ENCODE measurements at places on chromosomes 4 and X.

DNA sequence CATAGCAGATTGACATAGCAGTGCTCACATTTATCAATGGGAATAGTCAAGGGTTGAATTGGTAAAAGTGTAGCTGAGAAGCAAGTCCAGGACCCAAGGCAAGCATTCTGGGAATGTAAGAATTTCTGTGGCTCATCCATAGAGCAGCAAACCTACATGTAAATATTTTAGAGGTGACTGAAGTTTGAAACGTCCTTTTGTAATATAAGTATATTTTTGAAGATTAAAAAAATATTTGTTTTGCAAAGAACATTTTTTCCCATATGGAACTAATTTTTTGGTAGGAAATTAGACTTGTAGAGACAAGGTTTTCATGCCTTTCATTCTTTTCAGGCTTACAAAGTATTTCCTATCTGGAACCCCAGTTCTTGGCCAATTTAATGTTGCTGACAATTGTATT is 104.0 kb downstream of the TEX13A start:
- DNase-seq = no peak

- no peak for DNase-seq
Measured at GRCh38 chr4:188683571-188683970, 544.3 kb downstream of the TRIML1 start.

GRCh38 chr4:3203971-3204431 is 45.0 kb upstream of the MSANTD1 start:
- no peak for DNase-seq

DNA sequence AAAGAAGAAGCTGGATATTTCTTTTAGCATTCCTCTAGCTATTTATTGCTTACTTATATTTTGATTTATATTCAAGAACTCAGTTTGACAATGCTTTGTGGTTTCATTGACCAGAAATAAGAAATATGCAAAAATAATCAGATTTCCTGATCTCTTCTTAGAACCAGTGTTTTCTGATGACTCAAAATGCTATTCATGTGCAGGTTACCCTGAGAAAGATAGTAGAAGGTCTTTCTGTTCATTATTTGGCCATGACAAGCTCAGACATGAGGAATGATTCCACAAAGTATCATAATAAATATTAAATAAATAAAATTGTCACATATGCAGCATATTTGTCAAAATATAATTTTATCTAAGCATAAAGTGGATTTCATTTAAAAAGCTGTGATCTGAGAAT is 24.1 kb downstream of the ADH7 start:
- no peak for DNase-seq

GRCh38 chr4:21769404-21770147 is 179.0 kb downstream of the KCNIP4 start:
- no peak for DNase-seq

DNA sequence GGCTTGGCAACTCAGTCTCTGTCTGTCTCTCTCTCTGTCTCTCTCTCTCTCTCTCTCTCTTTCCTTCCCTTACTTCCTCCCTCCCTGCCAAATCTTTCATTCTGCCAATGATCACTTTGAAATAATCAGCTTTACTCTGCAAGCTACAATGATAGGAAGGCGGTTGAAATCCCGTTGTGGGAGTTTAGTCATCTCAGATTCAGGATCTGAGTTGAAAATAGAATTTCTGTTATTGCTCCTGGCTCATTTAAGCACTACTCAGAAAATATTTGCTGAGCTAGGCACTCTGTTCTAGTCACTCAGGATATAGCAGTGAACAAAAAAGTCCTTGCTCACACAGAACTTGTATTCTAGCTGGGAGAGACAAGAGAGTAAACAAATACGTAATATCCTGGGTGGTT is 56.3 kb upstream of the DCTD start:
- no peak for DNase-seq

GRCh38 chrX:39815631-39816030 is 282.1 kb downstream of the BCOR start:
- DNase-seq = no peak

DNA sequence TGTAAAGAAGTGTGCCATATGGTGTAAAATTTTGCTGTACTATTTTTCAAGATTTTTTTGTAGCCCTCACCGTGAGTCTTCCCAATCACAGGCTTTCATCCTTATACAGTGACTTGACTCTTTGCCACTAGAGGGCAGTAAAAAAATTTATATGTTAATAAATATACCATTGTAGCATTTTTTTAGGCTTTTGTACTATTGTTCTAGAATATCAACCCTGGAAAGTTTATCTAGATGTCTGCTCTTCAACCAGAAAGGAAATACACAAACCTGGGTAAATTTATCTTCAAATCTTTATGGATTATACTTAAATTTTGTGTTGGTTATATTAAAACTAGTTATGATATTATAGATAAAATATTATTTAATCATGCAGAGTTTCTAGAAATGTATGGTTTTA is 235.3 kb downstream of the TENM3 start:
- no peak for DNase-seq

DNA sequence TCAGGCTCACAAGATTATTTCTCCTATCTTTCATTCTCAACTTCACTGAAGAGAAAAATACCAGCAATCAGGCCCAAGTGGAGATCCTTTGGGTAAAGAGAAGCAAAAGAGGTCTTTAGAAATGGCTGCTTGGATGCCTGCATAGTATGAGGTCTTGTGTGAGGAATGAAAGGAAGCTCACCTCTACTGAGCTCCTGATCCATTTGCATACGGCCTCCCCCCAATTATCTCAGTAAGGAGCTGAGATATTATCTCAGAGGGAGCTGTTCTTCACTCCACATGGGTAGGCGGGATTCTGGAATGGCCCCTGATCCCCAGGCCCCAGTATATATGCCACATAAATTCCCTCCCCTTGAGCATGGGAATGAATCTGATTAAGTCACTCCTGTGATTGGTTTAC is 75.8 kb downstream of the EVC2 start:
- DNase-seq = no peak

GRCh38 chr4:175443547-175443946 is 368.5 kb downstream of the GPM6A start:
- no peak for DNase-seq

GRCh38 chrX:12563121-12563520 is 228.1 kb upstream of the PRPS2 start:
- DNase-seq = no peak

Data from dorsolateral prefrontal cortex (tissue), 122 donors.